Body of pancreas (tissue), 4 donors: ENCODE measurements at places on chromosomes 2 and 18. TPM values are rescaled to one million over a fixed set of nuclear protein-coding genes. Genes with fewer than 3 reads are reported as not detected.

DNA sequence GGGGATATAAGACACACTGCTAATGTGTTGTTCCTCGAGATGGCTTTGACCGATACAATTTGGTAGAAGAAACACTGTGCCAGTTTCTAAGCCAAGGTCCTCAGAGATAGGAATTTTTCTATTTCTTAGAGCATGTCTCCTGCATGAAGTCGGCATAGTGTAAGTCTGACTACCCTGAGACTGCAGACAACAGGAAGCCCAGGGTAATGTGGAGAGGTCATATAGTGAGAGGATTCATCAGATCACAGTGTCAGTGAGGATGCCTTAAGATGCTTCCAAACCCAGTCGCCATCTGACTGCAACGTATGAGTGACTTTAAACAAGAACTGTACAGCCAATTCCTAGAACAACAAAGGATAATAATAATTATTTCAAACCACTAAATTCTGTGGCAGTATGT is 818.3 kb upstream of the GYPC start:
- DNase-seq = no peak

- no peak for DNase-seq
Measured at GRCh38 chr2:123971564-123972318, 53.3 kb upstream of the CNTNAP5 start.

DNA sequence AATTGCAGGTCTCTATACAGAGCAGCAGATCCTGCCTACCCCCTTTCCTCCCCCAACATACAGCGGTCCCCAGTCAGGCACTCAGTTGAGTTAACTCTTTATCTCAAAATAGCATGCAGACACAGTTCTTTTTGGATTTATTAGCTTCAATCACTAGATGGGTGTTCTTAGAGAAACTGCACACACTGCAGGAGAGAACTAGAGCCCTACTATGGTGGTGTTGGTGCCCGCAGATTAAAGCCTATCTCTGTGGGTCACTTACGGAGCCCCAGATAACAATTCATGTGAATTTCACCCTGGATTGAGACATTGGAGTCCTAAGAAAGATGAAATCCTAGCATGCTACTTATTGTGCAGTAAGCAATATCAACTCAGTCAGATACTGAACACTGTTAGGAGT is 11.9 kb downstream of the ADD2 start:
- no peak for DNase-seq

GRCh38 chr2:23624915-23625314 is 239.9 kb downstream of the KLHL29 start:
- DNase-seq = no peak

DNA sequence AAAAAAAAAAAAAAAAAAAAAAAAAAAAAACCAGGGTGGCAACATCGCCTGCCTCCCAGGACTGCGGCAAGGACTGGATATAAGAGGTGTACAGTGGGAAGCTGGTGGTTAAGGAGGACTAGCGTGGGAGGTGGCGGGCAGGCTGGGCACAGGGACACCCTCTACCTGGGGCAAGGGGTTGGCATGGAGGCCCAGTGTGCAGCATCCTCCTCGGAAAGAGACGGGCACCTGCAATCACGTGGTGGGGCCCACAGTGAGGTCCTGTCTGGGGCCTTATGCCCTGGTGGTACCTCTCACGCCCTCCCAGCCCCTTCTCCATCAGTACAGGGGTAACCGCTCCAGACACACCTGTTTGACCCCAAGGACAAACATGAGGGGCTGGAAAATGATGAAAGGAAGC is 27.9 kb downstream of the PXDN start:
- DNase-seq = no peak

DNA sequence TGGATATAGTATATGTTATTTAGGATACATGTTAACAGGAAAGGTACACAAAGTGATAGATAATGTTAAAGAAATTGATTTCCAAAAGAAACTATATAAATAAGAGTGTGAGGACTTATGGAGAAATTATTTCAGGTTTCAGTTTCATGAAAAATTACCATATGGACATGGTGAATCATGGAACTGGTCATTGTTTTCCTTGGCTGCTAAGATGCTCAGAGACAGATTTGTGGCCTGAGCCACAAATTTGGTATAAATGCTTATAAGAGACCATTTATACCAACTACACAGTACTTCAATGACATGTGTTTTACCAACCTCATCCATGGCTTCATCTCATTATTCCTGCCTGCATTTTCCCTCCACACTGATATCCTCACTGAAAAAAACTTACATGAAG is 188.1 kb downstream of the FMNL2 start:
- DNase-seq = no peak

GRCh38 chr2:113273027-113273551 is 5.6 kb downstream of the PAX8 start:
- no peak for DNase-seq

The SERPINB12 gene
- total RNA-seq = not detected

The REG3A gene
- 351 TPM for total RNA-seq
